Stimulated activated CD8-positive, alpha-beta memory T cell treated with anti-CD3 and anti-CD28 coated beads, Interleukin-7, amount 100 ng/mL, for 1 hour (primary cell): ENCODE measurements at places on chromosomes 6 and 20.

DNA sequence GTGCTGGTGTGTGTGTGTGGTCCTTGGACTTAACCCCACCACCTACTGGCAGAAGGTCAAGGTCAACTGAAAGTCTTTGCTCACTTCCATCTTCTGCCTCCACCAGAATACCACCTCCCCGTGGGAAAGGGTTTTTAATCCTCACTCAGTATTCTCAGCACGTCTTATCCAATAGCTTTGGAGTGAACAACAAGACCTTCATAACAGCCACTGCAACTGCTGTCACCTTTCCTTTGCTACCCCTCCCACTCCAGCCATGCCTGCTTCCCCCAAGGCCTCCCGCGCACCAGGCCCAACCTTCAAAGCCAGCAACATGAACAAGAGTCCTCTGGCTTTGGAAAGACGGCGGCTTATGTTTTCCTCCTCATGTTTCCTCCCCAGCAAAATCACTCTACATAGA lies 787 bp upstream of the BTN2A2 start:
- no peak for DNase-seq

DNA sequence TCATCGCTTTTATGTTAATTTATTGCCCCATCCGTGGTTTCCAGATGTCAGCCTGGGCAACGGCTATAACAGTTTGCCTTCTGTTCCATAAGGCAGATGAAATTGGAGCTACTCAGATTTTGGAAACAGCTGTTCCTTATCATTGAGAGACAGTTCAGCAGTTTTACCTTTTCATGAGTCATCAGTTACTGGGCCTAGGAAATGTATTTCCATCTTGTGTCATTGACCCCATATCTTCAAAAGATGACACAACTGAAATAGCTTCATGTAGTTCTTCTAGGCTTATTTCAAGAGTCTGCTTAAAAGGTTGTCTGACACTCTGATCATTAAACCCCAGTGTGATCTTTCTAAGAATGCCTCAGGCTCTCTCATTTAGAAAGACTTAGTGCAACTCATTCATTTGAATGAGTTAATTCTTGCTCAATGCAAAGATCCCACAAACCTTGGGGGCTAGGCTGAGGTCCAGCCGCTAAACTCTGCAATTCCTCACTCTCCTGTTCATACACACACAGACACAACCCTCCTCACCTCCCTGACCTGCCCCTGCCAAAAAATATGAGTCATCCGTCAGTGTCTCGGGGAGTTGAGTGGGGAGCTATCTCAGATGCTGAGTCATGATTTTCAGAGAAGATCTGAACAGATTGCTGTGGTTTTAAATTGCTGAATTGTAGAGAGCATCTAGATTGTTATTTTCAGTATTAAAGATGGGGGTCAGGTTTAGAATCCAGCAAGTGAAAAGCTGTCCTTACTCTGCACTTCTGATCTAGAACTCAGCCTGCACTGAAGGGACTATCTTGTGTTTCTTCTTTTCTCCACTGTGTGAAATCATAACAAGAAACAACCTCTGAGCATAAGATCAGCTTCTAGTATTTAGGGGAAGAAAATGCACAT lies 61.8 kb downstream of the RPP40 start:
- DNase-seq, result no peak

DNA sequence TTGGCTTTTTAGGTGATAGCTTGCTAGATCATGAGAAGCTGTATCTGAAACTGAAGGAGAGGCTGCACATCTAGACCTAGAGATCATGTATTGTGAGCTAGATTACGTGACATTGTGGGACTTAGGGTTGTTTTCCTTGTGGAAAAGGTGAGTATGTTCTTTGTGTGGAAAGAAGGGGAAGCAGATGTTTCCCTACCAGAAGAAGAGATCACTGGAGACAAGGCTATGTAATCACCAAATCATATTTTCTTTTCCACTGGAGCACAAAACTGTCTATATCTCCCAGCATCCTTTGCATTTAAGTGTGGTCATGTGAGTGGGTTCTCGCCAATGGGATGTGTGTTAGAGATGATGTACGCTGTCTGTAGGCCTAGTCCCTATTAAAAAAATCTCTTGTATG lies 7.0 kb upstream of the EPB41L2 start:
- DNase-seq, result no peak

GRCh38 chr6:110044622-110045021 lies 66.5 kb downstream of the GPR6 start:
- no peak for DNase-seq

- DNase-seq, result no peak
Measured at GRCh38 chr6:34867484-34867883, 20.4 kb downstream of the TAF11 start.

GRCh38 chr20:49395183-49395582 lies 87.3 kb downstream of the KCNB1 start:
- DNase-seq, result no peak

GRCh38 chr6:158567871-158568401 lies 8.0 kb downstream of the TMEM181 start:
- DNase-seq, result no peak

DNA sequence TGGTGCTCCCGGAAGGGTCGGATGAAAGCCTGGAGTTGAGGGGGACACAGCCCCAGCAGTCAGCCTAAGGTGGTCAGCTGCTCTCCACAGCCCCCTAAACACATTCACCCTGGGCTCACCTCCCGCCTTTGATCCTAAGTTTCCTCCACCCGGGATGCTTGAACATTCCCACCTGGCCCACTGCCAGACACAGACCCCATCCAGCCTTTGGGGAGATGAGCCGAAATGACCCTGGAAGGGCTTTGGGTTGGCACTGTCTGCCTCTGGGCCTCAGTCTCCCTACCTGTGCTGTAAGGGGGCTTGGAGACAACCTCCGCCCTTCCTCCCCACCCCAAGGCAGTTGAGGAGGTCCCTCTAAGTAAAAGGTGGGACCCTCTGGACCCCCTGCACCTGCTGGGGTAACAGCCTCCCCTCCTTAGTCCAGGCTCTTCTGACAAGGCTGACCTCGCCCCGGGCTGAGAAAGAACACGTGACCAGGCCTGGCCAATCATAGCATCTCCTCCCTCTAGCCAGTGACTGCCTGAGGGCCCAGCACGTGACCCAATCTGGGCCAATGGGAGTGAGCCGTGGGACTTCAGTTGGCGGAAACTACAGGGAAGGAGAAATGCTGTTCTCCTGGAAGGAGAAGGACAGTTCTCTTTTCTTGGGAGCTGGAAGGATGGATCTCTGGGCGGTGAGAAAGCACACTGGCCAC lies 16.9 kb upstream of the UBE2V1 start:
- no peak for DNase-seq

DNA sequence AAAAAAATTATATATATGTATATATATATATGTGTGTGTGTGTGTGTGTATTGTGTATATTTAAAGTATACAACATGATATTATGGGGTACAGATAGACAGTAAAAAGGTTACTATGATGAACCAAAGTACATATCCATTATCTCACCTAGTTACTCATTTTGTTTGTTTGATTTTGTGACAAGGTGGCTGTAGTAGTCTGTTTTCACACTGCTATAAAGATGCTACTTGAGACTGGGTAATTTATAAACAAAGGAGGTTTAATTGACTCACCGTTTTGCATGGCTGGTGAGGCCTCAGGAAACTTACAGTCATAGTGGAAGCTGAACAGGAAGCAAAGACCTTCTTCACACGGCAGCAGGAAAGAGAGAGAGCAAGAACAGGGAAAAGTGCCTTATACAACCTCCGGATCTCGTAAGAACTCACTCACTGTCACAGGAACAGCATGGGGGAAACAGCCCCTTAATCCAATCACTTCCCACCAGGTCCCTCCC lies 30.2 kb upstream of the DACT2 start:
- DNase-seq, result no peak

DNA sequence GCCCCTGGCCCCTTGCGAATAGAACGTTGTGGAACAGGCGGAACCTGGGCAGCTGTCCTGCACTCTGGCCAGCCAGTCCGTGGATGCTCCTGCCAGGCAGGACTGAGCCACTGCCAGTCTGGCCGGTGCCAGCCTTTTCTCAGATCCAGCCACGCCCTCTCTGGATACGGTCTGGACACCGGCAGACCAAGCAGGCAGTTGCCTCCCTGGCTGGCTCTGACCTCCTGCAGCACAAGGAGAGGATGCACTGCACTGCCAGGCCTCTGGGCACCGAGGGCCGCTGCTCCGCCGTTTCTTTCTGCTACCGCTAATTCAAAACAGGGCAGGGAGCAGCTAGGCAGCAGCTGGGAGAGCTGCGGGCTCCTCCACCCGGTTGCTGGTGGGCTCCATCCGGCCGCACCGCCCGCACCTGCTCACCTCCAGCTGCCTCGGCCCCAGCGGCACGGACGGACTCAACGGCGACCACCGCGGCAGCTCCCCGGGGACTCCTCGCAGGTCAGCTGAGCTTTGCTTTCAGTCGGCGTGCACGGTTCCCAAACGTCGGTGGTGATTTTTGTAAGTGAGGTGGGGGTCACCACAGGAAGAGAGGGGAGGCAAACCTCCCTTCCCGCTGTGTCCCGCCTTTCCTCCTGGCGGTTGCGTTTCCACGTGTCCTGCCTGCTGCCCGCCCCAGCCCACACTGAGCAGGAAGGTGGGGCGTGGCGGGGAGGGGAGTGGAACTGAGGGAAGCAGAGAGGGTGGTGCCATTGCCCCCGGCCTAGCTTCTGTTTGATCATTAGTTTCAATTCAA lies 30.3 kb upstream of the AFDN start:
- no peak for DNase-seq

GRCh38 chr6:163406366-163406765 lies 8.2 kb upstream of the QKI start:
- DNase-seq, result no peak
